Stimulated activated CD4-positive, alpha-beta T cell treated with anti-CD3 and anti-CD28 coated beads, Interleukin-1b, Interleukin-23, amount 100 ng/mL, for 1 hour (primary cell): ENCODE measurements at places on chromosomes 4 and X.

- DNase-seq, result no peak
Measured at GRCh38 chr4:159162576-159162975, 59.7 kb downstream of the RAPGEF2 start.

GRCh38 chr4:40122941-40123340 lies 66.3 kb downstream of the N4BP2 start:
- no peak for DNase-seq

DNA sequence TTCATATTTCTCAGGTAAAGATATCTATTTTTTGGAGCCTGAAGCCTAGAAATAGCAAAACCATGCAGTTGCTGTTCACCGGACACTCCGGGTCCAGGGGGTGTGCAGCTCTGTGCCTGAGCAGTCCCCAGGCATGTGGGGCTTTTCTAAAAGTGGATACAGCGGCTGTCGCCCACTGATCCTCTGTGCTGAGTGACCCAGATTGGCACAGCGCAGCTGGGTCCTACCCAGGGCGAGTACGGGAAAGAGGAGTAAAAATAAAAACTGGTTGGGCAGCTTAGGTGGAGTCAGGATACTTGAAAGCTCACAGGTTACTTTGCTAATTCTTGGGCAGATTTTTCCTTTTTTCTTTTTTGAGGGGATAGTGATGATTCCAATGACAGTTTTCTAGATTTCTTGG lies 118.8 kb downstream of the UCHL1 start:
- no peak for DNase-seq

DNA sequence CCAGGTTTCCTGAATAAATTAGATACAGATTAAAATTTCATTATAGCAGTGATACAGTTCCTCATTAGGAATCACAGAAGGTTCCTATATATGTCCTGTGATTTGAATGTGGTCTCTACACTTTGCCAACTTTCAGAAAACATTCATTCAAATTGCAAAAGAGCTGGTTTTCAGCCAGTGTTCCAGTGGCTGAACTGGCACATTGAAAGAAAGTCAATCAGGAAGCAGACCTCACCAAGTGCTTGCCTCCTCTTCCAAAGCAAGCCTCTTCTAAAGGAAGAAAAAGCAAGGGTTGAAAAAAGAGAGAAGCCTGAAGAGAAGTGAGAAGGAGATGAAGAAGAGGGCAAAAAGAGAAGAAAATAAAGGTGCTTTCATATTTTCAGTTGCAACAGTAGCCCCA lies 12.7 kb downstream of the KLHL34 start:
- no peak for DNase-seq

GRCh38 chr4:14064984-14065383 lies 437.5 kb upstream of the BOD1L1 start:
- no peak for DNase-seq

DNA sequence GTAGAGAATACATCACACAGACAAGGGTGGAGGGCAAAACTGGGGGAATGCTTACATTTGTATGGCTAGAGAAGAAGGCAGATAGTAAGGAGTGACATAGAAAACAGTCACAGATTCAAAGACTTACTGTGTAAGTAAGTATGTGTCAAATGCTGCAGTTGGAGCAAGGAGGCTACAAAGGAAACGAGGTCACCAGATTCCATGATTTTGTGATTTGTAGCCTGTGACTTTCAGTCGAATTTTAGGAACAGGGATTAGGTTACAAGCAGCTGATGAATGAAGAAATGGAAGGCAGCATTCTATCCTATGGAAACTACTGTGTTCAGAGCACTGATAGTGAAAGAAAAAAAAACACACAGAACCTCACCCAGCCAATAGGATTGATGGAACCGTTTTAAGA lies 407.9 kb downstream of the IL15 start:
- no peak for DNase-seq

DNA sequence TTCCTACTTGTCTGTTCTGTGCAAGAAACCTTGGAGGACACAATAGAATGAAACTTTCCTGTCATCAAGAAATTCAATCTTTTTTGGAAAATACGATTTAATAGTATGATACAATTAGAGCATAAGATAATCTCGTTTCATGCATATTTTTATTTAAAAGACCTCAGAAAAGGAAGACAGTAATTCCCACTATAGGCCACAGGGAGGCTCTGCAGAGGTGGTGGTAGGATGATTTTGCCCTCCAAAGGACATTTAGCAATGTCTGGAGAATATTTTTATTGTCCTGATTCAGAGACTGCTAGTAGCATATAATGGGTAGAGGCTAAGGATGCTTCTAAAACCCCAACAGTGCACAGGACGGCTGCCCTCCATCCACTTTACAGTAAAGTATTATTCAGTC lies 68.7 kb downstream of the PAK3 start:
- DNase-seq, result no peak
